Activated T-cell treated with anti-CD3 and anti-CD28 coated beads, Interleukin-2, amount 50 U/mL, for 48 hours (primary cell): ENCODE measurements at places on chromosomes 12 and 14.

DNA sequence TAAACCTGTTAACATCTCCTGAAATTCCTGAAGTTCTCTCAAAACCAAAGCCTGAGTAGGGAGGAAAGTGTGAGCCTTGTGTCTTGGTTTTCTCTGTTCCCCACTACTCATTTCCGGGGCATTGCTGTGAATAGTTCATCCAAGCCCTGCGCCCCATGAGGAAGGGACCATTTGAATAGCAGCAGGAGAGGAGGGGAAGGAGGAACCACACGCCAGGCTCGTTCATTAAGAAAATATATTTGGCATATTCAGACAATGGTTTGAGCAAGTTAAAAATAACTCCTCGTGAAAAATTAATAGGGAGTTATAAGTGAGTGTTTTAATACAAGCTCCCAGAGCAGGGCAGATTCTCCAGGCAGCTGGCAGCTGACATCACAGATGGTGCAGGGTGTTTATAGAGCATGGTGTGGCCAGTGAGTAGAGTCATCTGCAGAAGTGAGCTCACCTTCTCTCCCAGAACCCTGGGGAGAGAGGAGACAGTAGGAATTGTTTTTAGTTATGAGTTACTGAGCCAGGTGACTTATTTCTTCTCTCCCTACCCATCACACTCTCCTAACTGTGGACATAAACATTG lies 29.5 kb upstream of the CISTR start:
- DNase-seq: no peak

GRCh38 chr12:124408822-124409517 lies 114.1 kb downstream of the RFLNA start:
- no peak for DNase-seq

DNA sequence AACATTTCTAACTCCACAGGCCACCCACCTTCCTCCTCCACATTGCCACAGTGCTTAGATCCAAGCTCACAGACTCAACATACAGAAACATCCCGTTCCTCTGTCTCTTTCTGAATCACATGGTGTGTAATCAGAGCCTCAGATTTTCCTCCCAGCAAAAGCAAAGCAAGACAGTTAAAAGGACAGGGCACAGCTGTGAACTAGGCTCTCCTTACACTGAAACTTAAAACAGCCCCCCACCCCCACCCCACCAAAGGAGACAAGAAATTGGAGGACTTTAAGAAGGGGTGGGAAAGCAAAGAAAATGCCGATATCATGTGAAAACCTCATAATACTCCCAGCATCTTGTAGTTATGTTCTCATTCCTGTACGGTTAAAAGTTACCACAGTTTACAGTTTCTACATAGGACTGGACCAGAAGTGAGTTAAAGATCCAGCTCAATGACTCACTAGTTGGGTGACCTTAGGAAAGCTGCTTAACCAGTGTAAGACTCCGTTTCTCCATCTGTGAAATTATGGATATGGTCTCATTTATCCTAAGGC lies 4.8 kb downstream of the YBX3 start:
- no peak for DNase-seq

- DNase-seq: no peak
Observed at GRCh38 chr12:31018790-31019505, 54.7 kb upstream of the DDX11 start.

- DNase-seq: no peak
Observed at GRCh38 chr12:117100251-117100650, 1.0 kb upstream of the TESC start.

DNA sequence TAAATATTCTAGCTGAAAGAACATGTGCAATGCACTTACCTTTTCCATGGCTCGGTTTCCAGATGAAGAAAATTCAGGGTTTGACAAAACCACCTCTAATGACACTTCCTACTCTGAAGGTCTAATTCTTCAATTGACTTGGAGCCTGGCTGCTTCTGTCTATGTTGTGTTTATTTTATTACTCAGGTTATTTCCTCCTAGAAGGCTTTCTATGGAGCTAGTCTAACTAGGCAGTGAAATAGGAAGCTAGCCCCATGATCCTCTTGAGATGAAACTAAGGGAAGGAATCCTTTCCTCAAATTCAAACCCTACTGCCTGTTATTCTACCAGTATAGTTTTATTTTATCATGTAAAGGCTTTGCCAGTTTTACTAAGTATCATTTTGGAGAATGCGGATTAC lies 20.9 kb upstream of the IFNG-AS1 start:
- no peak for DNase-seq

GRCh38 chr12:58583529-58583928 lies 336.8 kb downstream of the LRIG3 start:
- no peak for DNase-seq

GRCh38 chr12:92341065-92341668 lies 195.5 kb upstream of the BTG1 start:
- no peak for DNase-seq

DNA sequence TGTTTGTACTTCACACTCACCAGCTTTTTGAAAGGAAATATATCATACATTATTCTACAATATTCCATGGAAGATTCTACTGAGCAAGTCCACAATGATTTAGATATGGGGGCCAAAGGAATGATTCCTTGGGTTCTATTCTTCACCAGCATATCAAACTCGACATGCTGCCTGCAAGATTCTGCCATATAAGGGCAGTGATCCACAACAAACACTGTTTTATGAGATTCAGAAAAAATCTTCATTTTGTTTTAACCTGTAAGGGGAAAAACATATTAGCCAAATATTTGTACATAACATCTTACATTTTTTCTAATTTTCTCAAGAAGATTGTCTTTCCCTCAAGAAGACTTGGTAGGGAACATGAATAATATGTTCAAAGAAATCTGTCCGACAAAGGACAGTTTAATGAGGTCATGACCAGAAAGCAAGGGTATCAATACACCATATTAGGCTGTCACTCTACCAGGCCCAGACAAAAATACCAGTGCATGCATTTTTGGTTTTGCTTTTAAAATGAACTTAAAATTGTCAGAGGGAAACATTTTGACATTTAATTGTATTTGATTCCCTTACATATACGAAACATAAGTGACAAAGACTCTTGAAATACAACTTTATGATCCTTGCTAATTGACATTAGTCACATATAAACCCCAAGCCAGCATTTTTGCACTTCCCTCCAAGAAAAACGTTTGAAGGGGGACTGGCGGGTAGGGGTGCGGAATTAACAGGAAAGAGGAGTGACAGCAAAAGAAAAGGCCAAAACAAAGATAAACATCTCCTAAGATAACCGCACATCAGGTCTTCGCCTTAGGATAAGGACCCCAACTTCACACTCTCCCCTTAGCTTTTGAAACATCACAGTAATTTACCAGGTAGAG lies 980 bp downstream of the INTS13 start:
- DNase-seq: no peak

- no peak for DNase-seq
Observed at GRCh38 chr12:66055837-66056319, 74.7 kb downstream of the LLPH start.

DNA sequence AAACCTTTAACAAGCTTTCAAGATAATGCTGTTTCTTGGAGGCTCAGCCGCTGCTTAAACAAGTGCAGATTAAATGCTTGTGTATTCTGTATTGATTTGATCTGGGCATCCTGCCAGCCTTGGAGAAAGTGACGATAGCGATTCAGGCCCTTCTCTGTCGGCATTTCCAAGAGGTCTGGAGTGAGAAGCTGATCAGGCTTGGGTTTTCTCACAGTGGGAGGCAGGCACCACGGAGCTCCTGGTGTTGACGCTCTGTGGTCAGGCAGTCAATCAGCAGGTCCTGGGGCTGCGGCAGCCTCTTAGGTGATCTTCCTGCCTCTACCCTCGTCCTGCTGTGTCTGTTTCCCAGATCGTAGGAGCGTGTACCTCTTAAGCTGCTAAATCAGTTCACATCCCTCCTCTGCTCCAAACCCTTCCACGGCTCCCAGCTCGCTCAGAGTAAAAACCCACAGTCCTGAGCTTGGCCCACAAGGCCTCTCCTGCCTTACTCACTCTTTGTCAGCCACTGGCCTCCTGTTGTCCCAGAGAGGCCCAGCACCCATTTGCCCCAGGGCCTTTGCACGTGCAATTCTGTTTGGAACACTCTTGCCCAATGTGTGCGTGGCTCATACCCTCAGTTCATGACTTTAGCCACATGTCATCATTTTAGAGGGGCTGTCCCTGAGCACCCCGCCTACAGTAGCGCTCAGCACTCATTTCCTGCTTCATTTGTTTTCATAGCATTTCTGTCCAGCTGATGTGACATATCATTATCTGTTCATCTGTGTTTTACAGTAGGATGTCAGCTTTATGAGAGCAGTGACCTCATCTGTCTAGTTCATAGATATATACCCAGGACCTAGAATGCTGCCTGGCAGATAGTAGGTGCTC lies 155.4 kb downstream of the AACS start:
- DNase-seq: no peak

DNA sequence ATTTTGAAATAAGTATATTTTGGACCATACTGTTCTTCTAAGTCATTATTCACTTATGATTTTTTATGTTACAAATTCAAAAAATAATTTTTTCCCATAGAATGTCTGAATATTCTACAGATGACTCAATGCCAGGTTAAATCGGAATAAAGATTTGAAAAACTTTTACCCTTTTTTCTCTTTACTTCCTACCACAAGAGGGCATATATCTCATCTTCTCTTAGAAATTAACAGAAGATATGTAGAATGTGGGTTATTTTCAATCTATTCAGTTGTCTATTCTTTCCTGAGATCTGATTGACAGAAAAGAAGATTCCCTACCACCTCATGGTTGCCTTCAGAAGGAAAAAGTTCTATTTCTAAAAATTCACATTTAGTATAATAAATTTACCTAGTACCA lies 53.0 kb upstream of the KITLG start:
- no peak for DNase-seq

DNA sequence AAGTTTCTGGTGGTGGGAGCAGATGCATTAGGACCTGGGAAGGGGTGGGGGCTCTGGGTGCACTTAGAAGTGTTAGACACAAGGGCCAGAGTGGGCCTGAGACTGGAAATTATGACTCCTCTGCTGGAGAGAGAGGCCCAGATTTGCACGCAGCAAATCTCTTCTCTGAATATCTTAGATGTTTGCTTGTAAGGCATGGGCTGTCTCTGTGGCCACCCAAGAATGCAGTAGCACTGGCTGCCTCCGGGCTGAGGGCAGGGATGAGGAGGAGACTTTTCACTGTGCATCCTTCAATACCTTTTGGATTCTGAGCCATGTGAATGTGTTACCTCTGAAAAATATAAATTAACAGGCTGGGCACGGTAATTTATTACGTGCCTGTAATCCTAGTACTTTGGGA lies 14.0 kb upstream of the RABGGTA start:
- no peak for DNase-seq

DNA sequence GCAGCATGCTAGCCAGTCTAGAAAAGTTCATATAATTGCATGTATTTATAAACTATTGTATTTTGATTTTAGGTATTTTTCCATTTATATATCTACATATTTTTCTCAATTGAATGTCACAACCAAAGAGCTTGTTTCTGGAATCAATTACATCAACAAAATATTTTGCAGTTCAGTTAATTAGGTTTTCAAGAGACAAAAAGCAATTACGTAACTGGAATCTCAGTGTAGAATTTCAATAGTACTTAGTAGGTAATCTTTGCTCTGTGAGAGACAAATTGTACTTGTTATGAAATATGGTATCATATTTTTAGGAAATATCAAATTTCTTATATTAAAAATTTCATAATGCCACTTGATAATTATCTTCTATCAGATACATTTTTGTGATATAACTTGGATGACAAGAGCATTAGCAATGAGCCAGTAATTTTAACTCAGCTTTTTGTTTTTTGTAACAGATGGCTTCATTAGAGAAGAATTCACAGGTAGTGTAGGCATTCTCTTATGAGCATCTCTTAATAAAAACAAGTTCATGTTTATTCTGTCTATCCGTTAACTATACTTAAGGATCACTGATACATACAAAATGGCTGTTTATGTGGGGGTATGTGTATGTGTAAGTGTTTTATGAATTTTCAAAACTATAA lies 774.7 kb downstream of the C12orf50 start:
- DNase-seq: no peak

GRCh38 chr14:49924852-49925251 lies 32.0 kb downstream of the ARF6 start:
- DNase-seq: no peak

- DNase-seq: no peak
Observed at GRCh38 chr14:39102265-39102968, 618 bp downstream of the SEC23A start.

DNA sequence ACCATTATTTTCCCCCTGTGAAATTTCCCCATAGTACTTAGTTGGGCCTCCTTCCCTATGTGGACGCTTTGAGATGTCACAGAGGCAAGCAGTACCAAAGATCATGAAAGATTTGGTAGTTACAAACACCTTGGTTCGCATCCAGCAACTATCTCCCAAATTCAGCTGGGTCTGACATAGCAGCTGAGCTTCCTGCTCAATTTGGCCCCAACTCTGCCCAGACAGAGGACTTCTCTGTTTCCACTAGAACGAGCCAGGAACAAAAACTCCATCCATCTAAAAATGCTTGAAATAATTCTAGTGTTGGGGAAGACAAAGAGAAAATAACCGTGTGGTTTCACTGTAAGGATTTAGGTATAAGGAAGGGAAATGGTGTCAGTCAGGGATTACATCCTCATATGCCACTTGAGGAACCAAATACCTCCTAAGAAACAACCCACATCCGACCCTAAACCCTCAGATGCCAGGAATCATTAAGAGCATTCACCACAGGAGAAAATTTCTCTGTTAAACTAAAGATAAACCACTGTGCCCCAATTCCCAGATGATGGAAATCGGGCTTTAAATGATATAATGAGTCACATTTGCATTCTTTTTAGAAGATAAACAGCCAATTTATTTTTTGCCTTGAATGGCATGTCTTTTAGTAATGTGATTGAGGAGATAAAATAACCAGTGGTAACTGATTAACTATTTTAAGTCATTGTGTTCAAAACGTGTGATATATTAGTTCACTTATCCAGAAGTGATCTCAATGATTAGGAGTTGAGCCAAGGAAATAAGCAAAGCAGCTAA lies 103.7 kb upstream of the IFNG-AS1 start:
- no peak for DNase-seq

GRCh38 chr14:104437703-104438102 lies 141.9 kb upstream of the C14orf180 start:
- no peak for DNase-seq

GRCh38 chr14:61876362-61877034 lies 114.3 kb downstream of the SNAPC1 start:
- DNase-seq: no peak

DNA sequence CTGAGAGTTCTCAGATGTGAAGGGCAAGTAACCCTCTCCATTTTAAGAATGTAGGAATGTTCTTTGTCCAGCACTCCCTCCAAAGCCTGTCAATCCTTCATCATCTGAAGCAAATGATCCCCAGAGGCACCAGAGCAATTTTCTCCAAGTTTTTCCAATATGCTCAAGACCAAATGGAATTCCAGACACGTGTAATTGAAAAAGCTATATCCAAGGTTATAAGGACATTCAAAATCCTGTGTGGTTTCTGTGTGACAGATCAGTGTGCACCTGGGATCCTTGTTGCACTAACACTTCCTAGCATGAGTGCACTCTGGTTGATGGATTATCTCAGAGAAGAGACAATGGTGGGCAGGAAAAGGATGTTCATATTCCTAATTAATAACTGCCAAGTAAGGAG lies 65.6 kb upstream of the OVCH1 start:
- no peak for DNase-seq

- DNase-seq: no peak
Observed at GRCh38 chr12:20549108-20549719, 145.9 kb upstream of the SLCO1C1 start.
